ENCODE measurements at places on chromosomes 6 and 20.
A peak's percentile ranks its signal among the peaks of the same experiment; 100 is the strongest.

GRCh38 chr6:105553171-105553570 is 150.3 kb upstream of the PREP start:
- DNase-seq: no peak

DNA sequence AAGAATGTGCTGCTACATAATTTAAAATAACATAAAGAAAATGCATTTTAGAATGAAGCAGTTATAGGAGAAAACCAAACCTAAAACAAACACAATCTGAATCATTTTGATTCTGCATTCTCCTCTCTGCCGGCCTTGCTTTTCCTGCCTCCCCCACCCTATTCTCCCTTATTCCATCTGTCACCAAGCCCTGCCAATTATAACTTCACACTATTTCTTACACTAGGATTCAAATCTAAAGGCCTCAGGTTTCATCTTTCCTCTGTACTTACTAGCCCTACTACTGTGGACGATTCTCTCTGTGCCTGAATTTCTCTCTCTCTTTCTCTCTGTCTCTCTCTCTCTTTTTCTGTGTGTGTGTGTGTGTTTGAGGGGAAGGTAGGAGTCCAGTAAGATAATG is 18.7 kb upstream of the PRIM2 start:
- DNase-seq: no peak

GRCh38 chr6:10725716-10726115 is 2.8 kb downstream of the TMEM14C start:
- no peak for DNase-seq

GRCh38 chr6:133697666-133698065 is 191.2 kb upstream of the TCF21 start:
- DNase-seq: no peak

- DNase-seq: no peak
Measured at GRCh38 chr6:134111062-134111677, 58.7 kb upstream of the SLC2A12 start.

DNA sequence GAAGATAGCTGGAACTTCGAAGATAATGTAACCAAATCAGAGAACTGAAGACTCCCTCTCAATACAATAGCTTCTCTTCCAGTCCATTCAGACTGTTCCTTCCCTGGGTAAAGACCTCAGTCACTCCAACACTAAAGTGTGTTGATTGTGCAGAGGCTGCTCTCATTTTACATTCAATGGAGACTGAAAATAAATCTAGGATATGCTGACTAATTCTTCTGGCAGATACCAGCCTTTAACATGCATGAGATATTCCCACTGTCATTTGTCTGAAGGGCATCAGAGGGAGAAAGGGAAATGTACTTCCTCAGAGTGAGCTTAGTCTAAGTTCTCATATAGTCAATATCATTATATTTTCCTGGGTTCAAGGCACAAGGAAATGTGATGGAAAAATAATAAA is 166.4 kb upstream of the IRAK1BP1 start:
- DNase-seq: no peak

DNA sequence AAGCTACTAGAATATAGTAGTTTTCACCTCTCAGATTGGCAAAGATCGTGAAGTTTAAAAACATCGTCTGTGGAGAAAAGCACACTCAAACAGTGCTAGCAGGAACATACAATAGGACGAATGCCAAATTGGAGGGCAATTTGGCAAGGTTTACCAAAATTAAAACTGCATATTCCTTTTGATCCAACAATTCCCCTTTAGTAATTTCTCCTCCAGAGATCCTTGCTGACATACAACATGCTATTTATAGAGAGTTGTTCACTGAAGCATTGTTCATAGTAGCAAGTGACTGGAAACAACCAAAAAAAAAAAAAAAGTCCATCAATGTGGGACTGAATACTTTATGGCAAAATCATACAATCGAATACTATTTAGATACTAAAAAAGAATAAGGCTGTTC is 202.2 kb downstream of the ATXN1 start:
- DNase-seq: no peak

DNA sequence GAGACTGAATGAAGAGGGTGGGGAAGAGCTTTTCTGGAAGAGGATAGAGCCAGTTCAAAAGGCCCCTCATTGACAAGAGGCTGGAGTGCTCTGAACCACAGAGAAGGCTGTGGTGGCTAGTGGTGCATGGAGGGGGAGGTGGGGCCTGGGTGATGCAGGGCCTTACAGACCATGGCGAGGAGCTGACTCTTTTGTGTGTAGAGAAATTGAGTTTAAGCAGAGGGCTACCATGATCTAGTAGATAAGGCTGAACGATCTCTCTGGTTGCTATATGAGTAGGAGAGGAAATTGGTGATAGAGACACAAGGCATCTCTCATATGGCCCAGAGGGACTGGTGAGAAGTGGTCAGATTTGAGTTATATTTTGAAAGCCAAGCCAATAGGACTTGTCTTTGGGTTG is 137.6 kb downstream of the UST start:
- no peak for DNase-seq

- DNase-seq: no peak
Measured at GRCh38 chr6:82022614-82023129, 224.9 kb downstream of the IBTK start.

DNA sequence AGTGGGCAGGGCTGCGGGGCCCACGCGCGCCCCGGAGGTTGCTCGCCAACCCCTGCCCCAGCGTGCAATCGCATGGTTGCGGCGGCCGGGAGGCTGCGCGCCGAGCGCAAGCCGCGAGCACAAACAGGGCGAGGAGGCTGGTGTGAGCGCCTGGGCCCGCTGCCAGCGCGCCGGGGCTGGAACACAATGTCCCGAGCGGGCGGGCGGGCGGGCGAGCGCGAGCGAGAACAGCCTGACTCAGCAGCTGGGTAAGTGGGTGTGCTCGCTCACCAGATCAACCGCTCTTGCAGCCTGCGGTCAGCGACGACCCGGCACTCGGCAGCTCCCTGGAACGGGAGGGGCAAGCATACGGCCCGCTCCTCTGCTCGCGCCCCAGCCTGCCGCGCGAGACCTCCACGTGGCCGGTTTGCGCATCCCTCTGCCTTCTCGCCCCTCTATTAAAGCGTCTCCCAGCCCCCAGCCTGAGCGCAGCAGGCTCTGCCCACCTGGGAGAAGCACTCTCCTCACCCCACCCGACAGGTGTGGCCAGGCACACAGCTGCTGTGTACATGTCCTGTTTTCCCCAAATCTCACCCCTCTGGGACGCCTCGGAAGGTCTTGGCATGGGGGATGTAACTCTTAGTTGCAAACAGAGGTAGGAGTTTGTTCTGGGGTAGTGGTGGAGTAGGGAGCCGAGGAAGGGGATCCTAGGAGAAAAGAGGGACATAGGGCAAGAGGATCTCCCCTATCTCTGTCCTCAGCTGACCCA is 8.7 kb upstream of the ARMC12 start:
- DNase-seq: peak; percentile 88

DNA sequence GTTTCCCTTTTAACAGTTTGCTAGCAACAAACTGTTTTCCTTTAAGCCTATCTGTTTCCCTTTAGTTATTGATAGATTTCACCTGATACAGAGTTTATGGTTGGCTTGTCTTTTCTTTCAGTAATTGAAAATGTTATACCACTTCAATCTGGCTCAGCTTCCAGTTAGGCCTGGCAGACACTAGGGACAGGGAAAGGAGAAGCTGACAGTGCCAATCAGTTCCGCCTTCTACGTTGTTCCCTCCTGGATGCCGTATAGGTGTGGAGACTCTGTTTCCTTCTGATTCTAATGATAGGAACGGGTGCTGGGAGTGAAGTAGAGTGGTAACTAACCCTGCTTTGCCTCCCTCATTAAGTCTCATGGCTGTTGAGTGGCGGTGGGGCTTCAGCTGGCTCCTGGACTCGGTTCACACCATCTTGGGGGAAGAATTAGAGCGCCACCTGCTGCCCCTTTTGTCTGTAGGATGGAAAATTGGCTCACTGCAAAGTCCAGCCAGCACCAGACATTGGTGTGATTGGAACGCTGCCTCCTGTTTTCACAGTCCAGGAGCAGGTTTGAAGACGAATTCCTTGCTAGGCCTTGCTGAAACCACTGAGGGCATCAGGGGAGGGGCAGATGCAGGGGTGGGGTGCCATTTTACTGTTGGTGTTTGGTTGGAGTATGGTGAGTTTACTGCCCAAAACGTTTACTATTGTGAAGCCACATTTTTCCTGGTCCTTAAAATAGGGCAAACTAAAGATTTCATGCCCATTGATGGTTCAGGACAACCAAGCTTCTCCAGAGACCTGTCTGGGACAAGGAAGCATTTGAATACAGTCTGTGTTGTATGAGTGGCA is 1729.5 kb downstream of the GRIK2 start:
- DNase-seq: no peak

DNA sequence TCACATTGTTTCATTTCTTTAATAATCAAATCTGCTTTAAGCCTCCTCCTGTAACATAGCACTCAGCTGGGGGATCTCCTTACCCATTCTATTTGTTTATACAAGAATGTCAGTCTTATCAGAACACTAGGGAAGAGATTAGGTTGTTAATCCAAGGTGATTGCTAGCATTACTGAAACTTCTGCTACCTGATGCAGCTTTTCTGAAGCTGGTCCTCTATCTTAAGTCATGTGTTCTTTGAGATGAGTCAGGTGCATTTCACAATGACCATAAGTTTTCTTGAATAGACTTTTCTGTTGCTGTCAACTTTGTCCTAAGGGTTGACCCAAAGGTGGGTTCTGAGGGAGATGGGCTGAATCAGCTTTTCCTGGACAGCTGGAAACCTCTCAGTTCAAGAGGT is 60.7 kb upstream of the SYNCRIP start:
- no peak for DNase-seq

DNA sequence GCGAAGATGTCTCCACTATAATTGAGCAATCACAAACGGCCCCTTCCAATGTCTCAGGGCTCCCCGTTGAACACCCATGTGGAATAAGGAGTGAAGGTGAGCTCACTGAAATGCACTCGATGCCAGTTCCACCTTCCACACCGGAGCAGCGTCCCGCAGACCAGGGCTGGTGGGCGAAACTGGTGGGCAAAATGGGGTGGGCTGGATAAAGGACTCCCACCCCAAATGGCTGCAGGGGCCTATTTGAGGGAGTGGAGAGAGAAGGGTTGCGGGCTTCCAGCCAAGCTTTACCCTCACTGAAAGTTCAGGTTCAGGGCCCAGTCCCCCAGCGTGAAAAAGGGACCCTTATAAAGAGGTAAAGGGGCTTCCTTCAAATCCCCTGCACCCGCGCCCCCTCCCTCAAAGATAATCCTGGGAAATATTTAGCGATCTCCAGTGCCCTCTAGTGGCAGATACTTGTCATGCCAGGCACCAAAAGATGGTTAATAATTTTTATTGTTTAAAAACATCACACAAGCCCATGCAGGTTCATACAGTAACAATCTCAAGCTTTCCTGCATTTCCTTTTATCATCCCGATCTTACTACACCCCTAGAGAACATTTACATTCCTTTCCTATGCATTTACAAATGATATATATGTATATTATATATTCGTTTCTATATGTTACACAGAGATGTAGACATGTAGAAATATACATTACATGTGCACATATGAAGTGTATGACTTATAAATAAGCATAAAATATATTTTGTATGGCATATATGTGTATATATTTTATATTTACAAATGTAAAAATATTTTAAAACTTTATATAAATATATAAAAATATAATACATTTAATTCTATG is 58.2 kb upstream of the NKX2-2 start:
- DNase-seq: no peak

DNA sequence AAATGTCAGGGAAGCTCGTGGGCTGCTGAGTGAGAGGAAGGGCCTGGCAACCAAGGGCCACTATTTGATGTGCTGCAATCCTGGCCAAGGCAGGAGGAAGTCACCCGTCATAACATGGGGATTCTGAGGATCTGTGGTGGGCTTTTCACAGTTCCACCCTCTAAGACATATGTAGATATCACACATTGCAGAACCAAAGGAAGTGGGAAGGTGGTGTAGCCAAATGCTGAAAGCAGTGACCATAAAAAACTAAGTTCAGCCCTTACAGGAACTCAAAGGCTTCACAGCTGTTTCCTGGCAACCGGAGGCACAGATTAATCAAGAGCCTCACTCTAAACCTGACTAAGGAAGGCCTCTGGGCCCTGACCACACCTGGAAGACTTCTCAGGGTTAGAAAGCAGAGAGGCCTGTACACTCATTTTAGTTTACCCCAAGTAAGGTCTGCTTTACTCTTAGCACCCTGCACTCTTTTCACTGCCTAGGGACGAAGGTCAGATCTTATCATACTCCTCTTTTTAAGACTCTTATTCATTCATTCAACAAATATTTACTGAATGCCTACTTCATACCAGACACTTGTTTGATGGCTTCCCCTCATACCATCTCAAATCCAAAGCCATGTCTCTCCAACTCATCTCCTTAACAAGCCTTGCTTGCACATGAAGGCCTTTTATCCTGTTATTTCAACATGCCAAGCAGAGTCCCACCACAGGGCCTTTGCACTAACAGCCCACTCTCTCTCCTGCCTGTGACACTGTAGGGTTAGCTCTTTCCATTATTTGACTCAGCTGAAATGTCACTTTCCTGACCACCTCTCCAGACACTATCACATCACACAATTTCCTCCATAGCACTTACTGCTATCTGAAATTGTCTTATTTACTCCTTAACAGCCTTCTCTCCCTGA is 2.6 kb downstream of the UBE2V1 start:
- DNase-seq: no peak

- no peak for DNase-seq
Measured at GRCh38 chr6:52475307-52475706, 55.2 kb downstream of the EFHC1 start.

- DNase-seq: no peak
Measured at GRCh38 chr20:51931371-51931781, 129.1 kb upstream of the SALL4 start.

DNA sequence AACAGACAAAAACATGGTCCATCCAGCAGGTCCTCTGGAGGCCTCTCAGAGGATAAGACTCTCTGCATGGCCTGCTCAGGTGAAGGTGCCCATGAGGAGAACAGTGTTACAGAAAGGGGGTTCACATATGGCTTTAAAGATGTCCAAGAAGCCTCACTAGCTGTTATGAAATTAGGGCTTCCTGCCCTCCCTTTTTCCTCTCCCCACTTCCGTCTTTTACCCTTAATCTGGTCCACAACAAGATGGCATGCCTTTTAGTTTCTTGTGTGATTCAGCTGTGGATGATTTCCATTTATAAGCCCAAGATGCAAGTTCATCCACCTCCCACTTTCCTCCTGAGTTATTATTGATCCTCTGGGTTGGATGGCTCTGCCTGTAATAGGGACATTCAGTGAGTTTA is 14.0 kb downstream of the GCNT2 start:
- no peak for DNase-seq

DNA sequence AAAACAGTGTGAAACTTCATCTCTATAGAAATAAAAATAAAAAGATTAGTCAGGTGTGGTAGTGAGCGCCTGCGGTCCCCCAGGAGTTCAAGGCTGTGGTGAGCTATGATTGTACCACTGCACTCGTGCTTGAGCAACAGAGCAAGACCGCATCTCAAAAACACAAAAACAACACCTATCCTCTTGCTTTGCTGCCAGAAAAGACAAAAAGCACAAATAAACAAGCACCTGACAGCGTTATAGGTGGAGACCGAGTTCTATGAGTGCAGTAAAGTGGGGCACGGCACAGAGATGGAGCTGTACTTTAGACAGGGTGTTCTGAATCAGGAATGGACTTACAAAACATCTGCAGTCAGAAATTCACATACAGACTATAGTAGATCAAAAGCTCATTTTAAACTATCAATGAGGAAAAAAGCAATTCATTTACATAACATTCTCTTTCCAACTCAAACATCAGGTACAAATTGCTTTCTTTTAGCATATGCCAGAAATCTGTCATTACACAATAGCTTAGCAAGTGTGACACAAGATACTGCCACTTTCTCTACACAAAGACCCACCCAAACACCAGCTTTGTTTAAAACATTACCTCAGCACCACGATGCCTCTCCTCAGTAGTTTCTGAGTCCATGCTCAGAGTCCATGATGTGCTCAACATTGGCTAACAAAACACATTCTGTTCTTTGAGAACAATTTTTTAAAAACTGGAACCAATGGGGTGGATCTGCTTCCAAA is 10.1 kb downstream of the EZR start:
- DNase-seq: no peak
